ENCODE measurements at places on chromosomes 2 and 18. TPM values are rescaled to one million over a fixed set of nuclear protein-coding genes. Genes with fewer than 3 reads are reported as not detected.

GRCh38 chr2:66830881-66831280 lies 396.0 kb downstream of the MEIS1 start:
- H3K27ac ChIP-seq, result no peak overlapping the region
- H3K27me3 ChIP-seq, result no peaks in the 10 kb centered on the region
- H3K4me1 ChIP-seq, result peaks cover 14% of the 10 kb centered on the region
- H3K4me3 ChIP-seq, result no peak overlapping the region
- no peaks in the 10 kb centered on the region for H3K36me3 ChIP-seq

DNER gene
- total RNA-seq, result 0.19 TPM

SNRNP27 gene
- 51.8 TPM for total RNA-seq

- H3K27me3 ChIP-seq, result no peaks in the 10 kb centered on the region
- H3K4me3 ChIP-seq, result no peak overlapping the region
- H3K4me1 ChIP-seq, result peaks cover 26% of the 10 kb centered on the region
These were observed 158.8 kb downstream of the BAZ2B start for GRCh38 chr2:159457589-159457988.

WDR54 gene
- 15.8 TPM for total RNA-seq

GRCh38 chr2:224764565-224765236 lies 48.5 kb upstream of the CCDC195 start:
- DNase-seq, result no peak
- H3K4me3 ChIP-seq, result no peak overlapping the region
- H3K27ac ChIP-seq, result no peak overlapping the region
- peaks cover 8% of the 10 kb centered on the region for H3K4me1 ChIP-seq
- H3K27me3 ChIP-seq, result no peaks in the 10 kb centered on the region
- peaks cover 15% of the 10 kb centered on the region for H3K36me3 ChIP-seq

DNA sequence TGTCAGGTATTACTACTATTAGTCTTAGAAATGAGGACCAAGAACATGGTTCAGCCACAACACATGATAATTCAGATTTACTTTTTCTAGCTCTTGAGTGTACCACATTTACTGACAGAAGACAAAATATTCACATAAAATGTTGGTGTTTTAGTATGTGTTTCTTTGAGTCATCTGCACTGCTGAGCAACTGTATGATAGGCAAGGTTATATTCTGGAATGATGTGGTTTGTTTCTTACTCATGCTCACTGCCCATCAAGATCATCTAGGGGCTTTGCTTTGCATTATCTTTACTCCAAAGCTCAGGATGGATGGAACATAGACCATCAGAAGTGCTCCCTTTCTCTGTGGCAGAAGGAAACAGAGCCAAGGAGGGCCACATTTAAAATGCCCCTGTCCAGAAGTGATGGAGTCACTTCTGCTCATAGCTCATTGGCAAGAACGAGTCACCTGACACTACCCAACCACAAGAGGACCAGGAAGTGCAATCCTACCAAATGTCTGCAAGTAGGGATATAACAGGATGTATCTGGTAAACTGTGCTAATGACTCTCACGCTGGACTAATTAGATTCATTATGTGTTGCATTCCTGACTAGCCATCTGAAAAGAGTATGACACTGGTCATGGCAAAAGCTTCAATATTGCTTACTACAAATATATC lies 81.5 kb downstream of the DIS3L2 start:
- H3K36me3 ChIP-seq, result peaks cover 12% of the 10 kb centered on the region
- no peaks in the 10 kb centered on the region for H3K27me3 ChIP-seq
- H3K27ac ChIP-seq, result no peak overlapping the region
- DNase-seq, result no peak

DNA sequence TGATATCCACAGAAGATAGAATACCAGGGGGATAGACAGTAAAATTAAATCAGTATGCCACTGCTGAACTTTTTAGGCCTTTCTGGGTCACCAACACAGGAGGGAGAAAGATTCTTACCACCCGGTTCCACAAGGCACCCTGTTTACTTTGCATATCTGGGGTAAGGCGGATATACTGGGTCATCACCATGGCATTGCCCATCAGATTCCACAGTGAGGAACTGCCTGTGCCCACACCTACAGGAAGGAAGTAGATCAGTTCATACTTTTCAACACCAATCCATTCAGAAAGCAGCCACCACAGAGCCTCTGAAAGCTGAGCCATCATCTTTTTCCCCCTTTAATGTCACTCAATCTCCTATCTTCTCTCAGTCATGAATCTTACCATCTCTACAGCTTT lies 2.0 kb downstream of the LMAN2L start:
- H3K36me3 ChIP-seq, result peaks cover 19% of the 10 kb centered on the region
- H3K4me3 ChIP-seq, result no peak overlapping the region
- H3K27ac ChIP-seq, result no peak overlapping the region

SAG gene
- not detected for total RNA-seq

NTSR2 gene
- total RNA-seq, result not detected

- H3K27ac ChIP-seq, result no peak overlapping the region
- no peak overlapping the region for H3K4me3 ChIP-seq
- no peak for DNase-seq
- no peaks in the 10 kb centered on the region for H3K27me3 ChIP-seq
- H3K36me3 ChIP-seq, result no peaks in the 10 kb centered on the region
These were observed 15.3 kb upstream of the ID2 start for GRCh38 chr2:8666581-8666980.

DNA sequence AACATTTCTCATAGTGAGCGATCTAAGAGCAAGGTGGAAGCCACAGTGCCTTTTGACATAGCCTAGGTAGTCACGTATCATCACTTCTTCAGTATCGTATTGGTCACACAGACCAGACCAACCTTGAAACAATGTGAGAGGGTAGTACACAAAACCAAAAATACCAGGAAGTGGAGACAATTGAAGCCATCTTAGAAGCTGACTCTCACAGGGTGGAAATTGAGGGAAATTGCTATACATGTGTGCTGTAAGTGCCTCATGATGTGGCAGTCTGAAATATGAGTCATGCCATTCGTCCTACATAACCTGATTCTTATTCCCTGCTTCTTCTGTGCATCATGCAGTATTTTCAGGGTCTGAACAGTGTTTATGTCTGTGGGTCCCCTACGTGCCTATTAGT lies 62.3 kb upstream of the STON1 start:
- H3K36me3 ChIP-seq, result peaks cover 28% of the 10 kb centered on the region
- H3K4me3 ChIP-seq, result no peak overlapping the region
- H3K27me3 ChIP-seq, result no peaks in the 10 kb centered on the region
- H3K4me1 ChIP-seq, result peaks cover 11% of the 10 kb centered on the region
- no peak for DNase-seq
- no peak overlapping the region for H3K27ac ChIP-seq

GRCh38 chr2:39949131-39949530 lies 170.1 kb upstream of the THUMPD2 start:
- H3K36me3 ChIP-seq, result no peaks in the 10 kb centered on the region
- H3K4me3 ChIP-seq, result no peak overlapping the region
- no peaks in the 10 kb centered on the region for H3K27me3 ChIP-seq
- peaks cover 31% of the 10 kb centered on the region for H3K4me1 ChIP-seq
- DNase-seq, result no peak

MERTK gene
- total RNA-seq, result 1.2 TPM

CENPO gene
- total RNA-seq, result 12.8 TPM

NEB gene
- total RNA-seq, result 0.40 TPM

TMEM200C gene
- 2.1 TPM for total RNA-seq

GRCh38 chr2:31304816-31305215 lies 70.9 kb downstream of the EHD3 start:
- H3K4me3 ChIP-seq, result no peak overlapping the region
- H3K27ac ChIP-seq, result no peak overlapping the region
- H3K4me1 ChIP-seq, result peaks cover 8% of the 10 kb centered on the region
- DNase-seq, result peak; percentile 70
- no peaks in the 10 kb centered on the region for H3K36me3 ChIP-seq

Measured in osteocyte (in vitro differentiated cells).